ENCODE measurements at places on chromosomes 5 and 9.

DNA sequence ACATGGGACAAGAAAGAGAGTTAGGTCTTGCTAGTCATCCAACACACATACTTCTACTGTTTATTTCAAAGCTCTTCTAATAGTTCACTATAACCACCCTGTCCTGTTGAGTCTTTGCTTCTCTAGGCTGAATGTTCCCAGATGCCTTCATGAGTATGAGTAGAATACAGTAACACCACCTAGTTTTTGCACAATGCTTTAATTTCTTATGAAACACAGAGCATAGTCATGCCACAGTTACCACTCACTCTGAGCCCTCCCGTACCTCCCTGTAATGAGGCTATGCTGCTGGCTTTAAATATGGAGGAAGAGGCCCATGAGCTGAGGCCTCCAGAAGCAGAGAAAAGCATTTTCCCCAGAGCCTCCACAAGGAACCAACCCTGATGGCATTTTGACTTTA is 75.0 kb upstream of the SLC1A3 start:
- DNase-seq = no peak

DNA sequence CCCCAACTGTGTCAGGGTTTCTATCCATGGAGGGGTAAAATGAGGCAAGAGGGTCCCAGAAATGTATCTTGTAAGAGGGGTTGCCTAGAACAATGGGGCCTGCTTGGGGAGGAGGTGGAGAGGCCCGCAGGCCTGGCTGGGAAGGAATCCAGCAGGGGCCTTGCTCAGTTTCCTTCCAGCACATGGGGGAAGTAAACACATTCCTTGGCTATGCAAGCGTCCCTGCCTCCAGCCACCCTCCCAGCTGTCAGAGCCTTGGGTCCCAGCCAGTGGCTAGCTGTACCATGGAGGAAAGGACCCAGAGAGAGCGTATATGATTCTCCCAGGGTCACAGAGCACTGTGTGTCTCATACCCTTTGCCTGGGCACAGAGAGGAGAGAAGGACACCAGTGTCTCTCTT is 71.1 kb upstream of the IL17B start:
- DNase-seq = no peak

GRCh38 chr5:68661237-68661636 is 432.6 kb upstream of the SLC30A5 start:
- DNase-seq = no peak

- no peak for DNase-seq
These were observed 485.8 kb downstream of the SEMA5A start for GRCh38 chr5:9059920-9060691.

DNA sequence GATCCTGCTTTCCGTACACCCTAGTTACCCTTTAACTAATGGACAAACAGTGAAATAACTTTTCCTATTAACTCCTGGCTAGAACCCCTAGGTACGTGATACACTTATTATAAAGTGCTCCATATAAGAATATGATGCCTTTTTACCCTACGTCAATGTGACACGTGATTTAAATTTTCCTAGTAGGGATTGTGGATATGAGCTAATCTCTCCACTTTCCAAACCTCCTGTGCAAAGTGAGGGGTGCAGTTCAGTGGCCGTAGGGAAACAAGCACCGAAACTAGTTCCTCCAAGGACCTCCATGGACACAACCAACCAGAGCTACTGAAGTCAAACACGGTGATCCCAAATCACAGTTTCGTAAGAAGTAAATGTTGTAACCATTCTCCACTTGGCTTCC is 19.3 kb downstream of the NFIB start:
- no peak for DNase-seq

DNA sequence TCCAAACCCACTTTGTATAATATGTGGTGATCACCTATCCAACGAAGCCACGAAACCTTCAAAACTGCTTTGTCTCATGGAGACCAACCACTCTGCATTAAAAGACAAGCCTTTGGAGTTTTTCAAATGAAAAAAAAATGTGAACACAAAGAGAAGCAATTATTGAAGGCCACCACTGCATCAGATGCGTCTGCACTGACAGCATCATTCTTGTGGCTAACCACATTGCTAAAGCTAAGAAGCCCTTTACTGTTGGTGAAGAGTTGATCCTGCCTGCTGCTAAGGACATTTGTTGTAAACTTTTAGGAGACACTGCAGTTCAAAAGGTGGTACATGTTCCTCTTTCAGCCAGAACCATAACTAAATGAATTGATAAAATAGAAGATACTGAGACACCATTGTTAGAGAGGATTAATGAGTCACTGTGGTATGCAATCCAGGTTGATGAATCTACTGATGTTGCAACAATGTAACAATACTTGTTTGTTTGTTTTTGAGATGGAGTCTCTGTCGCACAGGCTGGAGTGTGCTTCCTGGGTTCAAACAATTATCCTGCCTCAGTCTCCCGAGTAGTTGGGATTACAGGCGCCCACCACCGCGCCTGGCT is 45.4 kb downstream of the TAF11L14 start:
- DNase-seq = no peak

GRCh38 chr9:89008744-89009545 is 17.7 kb downstream of the S1PR3 start:
- DNase-seq = no peak

GRCh38 chr5:153702265-153702664 is 211.8 kb downstream of the GRIA1 start:
- DNase-seq = no peak

DNA sequence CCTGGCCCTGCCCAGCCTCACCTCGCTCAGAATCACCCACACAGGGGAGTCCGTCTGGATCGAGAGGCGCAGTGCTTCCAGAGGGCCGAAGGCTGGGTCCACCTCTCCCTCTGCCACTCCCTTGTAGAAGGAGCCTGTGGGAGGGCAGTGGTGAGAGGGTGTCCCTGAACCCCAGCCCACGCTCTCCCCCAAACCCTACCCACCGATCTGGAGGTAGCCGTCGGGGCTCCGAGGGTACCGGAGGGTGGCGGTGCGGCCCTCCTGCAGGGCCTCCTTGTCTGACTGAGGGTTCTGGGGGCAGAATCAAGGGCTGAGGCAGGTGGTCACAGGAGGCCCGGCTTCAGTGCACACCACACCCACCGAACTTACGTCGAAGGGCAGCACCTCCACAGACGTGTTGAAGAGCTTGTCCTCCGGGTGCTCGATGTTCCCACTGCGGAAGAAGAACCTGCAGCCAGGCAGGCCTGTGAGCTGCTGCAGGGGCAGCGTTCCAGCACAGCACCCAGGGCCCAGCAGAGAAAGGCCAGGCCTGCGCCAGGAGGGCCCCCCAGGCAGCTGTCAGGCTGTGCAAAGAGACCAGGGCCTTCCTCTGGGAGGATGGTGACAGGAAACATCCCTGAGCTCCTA is 4.5 kb downstream of the LTC4S start:
- DNase-seq = no peak

Data from stimulated activated CD8-positive, alpha-beta memory T cell treated with anti-CD3 and anti-CD28 coated beads, Interleukin-2, amount 100 ng/mL, for 1 hour (primary cell).